ENCODE measurements at places on chromosomes 1 and 21. TPM values are rescaled to one million over a fixed set of nuclear protein-coding genes. Genes with fewer than 3 reads are reported as not detected.
A peak's percentile ranks its signal among the peaks of the same experiment; 100 is the strongest.

Gene CFHR2
- total RNA-seq = not detected

Gene FAM167B
- total RNA-seq = 5.4 TPM

Gene CFAP74
- total RNA-seq = not detected

Gene OR10Z1
- total RNA-seq = not detected

Gene VTCN1
- total RNA-seq = not detected

Gene ZNF695
- not detected for total RNA-seq

Gene MASP2
- not detected for total RNA-seq

Gene KISS1
- total RNA-seq = not detected

Gene NBPF4
- not detected for total RNA-seq

Gene CACNA1S
- total RNA-seq = not detected

Gene SLC1A7
- 0.66 TPM for total RNA-seq

Gene SLAMF8
- 2.2 TPM for total RNA-seq

GRCh38 chr1:40806731-40807695, 23.4 kb downstream of the KCNQ4 start:
- peak; percentile 24 for DNase-seq

GRCh38 chr1:71081697-71082080, 854 bp upstream of the ZRANB2 start:
- DNase-seq = no peak

DNA sequence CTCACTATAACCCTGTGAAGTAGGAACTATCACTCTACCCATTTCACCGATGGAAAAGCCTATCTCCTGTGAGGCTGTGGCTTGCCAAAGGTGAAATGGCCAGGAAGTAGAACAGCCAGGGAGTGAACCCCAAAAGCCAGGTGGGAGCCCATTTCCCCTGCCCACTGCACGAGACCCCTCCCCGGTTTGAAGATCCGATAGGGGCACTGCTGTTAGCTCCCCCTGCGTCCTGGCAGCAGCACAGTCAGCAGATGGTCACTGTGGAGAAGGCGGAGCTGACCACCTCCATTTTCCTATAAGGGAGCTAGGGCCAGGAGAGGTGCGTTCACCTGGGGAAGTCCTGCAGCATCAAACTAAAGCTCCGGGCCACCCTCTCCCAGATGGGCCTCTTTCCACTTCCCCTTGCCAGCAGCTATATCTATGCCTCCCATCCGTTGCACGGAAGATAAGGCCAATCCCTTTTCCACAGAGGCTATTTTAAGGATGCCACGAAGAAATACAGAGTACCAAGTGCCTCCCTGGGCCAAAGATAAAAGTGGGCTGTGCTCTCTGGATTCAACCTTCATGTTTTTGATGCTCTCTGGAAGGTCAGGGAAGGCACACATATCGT, 7.8 kb downstream of the ERG start:
- DNase-seq = no peak

DNA sequence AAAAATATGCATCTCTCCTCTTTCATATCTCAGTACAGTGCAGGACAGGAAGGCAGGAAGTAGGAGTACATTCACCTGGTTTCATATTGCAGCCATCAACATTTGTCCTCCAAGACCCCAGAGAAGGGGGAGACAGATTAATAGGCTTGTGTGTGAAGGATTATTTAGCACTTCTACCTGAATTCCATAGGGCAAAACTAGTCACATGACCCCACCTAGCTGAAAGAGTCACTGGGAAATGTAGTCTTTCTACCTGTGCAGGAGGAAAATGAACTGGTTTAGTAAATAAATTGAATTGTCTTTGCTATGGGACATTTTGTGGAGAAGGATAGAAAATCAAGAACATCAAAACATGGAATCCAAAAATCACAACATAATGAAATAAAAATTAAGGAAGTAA, 13.9 kb upstream of the TRIM33 start:
- DNase-seq = no peak

GRCh38 chr21:39118604-39119215, 64.5 kb downstream of the PSMG1 start:
- no peak for DNase-seq

GRCh38 chr1:16612332-16613172, 812 bp downstream of the NBPF1 start:
- DNase-seq = peak; percentile 88

DNA sequence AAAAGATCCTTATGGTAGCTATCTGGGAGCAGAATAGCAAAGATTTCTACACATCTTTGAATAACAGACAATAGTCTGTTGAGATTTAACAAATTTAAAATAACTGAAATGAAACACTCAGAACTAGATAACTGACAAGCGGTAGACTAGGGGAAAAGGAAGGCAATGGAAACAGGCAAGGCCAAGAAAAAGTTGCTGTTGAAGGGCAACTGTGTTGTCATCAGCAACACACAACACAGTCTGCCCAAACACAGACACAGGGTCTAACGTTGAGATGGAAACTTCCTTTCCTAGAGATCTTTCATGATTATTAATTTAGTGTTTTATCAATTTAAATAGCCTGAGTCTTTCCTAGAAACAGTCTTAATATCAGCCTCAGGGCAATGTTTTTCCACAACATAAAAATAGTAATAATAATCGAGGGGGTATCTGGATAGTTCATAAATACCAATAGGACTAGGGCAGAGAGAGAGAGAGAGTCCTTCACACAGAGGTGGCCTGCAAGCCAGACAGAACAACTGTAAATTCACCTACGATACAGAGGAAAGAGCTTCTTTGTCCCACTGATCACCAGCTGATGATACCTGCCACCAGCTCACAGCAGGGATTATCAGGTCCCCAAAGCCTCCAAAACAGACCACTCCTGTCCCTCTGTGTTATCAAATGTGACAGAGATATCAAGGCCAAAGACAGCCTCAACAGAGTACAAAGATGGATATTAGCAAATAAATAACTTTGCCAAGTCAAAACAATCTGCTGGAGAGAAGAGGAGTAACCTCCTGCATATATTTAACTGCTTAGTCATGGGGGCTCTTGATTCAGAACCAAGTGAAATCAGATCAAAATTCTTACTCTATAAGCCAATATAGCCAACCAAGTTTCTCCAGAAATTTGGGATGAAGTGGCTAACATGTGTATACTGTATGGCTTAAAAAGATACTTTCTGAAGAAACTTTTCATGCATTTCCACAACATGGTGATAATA, 245.3 kb downstream of the SLC45A1 start:
- no peak for DNase-seq

DNA sequence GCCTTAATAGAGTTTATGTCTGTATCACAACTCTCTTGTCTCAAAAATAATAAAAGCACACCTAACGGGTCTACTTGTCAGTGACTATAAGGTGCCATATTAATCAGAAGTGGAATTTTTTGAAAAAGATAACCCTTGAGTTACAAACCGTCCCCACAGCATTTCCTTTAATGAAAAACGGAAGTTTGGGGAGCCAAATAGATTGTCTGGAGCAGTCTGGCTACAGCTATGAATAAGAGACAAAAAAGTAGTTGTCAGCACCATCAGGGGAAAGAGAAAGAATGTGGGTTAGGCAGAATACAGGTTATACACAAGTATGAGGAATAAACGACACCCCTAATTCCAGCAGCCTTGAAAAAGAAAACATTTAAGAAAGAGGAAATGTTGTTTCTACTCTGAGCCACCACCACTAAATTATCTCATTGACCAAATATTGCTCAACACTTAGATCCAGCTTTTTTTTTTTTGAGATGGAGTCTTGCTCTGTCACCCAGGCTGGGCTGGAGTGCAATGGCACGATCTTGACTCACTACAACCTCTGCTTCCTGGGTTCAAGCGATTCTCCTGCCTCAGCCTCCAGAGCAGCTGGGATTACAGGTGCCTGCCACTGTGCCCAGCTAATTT, 29.4 kb upstream of the USP24 start:
- no peak for DNase-seq

- no peak for DNase-seq
Observed at GRCh38 chr1:5570931-5571330, 421.3 kb downstream of the NPHP4 start.

DNA sequence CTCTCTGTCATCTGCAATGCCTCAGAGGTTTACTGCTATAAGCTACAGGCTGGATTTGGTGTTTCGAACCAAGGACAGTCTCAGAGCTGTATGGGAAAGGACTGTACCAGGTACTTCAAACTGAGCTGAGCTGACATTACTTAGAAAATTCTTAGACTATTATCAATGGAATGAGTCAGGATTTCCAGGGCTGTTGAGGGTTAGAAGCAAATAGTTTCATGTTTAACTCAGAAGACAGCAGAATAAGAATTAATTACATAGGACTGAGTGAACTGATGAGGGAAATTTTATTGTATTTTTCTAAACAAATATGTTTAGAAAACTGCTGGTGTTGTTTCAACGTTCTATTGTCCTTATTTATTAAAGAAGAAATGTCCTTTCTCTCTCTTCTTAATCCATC, 74.3 kb upstream of the CAPZB start:
- DNase-seq = no peak

DNA sequence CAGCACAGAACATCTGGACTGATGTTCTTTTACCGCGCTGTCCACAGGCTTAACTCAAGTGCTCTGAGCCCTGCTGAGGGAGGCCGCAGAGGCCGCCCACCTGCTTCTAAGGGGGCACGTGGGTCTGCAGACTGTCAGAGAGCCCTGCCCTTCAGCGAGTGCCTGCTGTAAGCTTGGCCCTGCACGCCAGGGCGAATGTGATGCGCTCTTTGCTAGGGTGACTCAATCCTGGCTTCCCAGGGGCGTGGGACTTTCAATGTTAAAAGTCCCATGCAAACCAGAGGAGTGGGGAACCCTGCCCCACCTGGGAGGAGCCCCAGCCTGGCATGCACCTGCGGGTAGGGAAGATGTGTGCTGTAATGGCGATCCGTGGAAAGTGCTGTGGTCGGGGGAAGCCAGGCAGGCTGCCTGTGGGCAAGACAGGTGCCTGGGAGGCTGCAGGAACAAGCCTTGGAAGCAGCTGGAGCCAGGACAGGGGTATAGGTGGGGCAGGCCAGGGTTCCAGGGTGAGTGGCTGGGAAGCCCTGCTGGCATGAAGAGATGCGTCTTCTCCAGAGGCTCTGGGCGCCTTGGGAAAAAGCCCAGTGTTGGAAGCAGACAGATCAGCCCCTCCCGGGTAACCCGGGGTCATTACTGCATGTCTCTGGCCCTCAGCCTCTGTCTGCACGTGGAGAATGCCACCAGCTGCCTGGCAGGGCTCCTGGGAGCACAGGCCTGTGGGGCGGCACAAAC, 594 bp upstream of the PANK4 start:
- no peak for DNase-seq

DNA sequence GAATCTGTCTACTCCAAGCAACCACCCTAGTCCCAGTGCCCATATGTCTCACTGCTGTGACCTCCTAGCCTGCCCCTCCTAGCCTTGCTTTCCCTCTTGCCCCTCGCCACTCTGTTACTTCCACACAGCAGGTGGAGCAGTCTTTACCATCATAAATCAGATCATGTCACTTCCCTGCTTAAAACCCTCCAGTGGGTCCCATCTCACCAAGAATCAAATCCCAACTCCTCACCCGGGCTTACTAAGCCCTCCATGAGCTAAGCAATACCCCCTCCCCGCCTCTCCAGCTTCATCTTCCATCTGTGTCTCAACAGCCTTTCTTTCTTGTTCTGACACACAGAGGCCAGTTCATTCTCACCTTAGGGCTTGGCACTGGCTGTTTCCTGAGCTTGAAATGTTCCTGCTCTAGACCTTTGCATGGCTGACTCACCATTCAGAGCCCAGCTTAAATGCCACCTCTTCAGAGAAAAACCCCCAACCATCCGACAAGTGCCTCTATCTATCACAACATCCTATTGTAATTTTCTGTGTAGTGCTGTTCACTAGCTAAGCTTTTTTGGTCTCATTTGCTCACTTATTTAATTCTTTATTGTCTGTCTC, 22.3 kb downstream of the KNCN start:
- no peak for DNase-seq

DNA sequence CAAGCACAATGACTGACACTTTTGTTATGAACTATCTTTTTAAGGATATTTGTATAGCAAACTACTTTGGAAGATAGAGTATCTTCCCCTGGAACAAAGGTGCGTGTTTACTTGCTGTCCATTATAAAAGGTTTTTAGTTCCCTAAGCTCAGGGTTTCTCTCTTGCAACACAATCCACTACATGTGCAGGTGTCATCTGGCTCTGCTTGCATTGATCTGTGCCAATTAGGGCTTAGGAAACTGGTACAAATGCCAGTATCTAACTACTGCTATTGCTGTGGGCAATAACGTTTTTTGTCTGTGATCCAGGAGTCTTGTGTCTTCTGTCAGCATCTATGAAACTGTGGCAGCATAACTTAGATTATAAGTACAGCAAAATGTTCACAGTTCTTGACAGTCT, 68.3 kb upstream of the ABCD3 start:
- no peak for DNase-seq

GRCh38 chr1:32376199-32376598, 13.9 kb downstream of the TSSK3 start:
- no peak for DNase-seq

GRCh38 chr1:53554592-53555305, 95.5 kb downstream of the DMRTB1 start:
- no peak for DNase-seq

- no peak for DNase-seq
Observed at GRCh38 chr1:217718873-217719272, 87.7 kb downstream of the SPATA17 start.

DNA sequence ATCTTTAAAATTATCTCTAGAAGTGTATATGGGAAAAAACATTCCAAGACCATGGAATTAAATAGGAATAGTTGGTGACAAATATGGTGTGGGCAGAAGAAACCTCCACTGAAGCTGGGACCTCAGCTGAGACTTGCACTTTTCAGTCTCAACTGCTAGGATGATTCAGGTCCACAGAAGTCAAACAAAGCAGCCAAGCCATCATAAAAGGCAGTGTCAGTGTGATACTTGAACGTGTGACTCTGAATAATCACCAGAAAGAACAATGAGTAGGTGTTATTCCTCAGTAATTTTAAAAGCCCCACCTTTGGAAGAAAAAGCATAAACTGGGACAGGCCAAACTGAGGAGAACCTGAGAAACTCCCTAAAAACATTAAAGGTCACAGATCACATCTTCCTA, 90.7 kb downstream of the ZNF281 start:
- DNase-seq = no peak

GRCh38 chr1:88060750-88061491, 623.2 kb upstream of the PKN2 start:
- DNase-seq = no peak

DNA sequence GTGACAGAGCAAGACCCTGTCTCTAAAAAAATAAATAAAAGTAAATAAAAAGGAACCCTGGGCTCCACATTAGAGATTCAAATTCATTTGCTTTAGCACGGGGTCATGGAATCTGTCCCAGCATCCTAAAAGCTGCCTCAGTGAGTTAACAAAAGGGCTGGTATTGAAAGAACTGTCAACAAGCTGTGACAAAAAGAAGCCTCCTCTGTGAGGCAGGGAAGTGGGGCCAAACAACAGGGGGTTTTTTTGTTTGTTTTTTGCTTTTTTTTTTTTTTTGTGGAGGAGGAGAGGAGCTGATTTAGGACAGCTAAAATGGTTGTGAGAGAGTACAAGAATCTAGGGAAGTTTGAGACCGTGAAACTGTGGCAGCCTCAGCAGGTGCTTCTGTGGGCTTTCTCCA, 115.7 kb downstream of the LIPI start:
- DNase-seq = no peak

All from tibial nerve (tissue), 4 donors.